ENCODE measurements at places on chromosomes 5 and 9.

- DNase-seq: no peak
Observed at GRCh38 chr5:15489571-15490235, 10.3 kb upstream of the FBXL7 start.

DNA sequence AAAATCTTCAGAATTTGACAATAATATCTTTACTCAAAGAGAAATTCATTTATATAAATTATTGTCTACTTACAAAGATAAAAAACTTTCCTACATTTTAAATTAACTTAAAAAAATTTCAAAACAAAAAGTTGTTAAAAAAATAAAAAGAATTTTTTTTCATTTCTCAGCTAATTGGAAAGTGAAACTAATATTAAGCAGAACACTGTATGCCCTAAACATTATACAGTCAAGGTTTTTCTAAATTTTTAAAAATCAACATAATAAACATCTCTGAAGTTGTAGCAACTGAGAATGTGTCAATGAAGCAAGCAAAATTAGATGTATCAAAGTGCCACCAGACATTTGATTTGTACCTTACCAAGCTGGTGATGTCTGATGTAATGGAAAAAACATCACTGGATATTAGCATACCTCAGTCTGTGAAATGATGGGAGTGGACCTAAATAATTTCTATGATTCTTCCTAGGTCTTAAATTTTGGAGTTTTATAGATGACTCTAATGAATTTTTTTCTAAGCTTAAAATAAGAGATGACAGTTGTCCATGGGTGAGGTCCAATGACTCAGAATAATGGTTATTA, 290.1 kb downstream of the ADAMTS6 start:
- no peak for DNase-seq

- no peak for DNase-seq
Observed at GRCh38 chr9:21681641-21682040, 120.8 kb upstream of the MTAP start.

DNA sequence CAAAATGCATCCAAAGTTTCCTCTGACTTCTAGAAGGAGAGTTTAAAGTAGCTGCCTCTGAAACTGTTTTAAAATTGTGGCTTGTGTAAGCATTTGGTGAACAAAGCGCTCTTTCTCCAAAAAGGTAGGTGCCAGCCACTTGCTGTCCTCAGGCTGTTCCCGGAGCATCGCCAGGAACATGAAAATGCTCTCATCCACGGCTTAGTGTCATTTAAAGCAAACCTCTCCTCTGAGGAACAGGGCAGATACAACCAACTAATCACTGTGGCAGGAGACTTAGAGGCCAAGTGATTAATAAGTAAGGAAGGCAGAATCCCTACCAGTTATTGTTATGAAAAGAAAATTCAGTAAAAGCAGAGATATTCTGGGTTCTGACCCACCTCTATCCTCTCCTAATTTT, 165.6 kb downstream of the DCP2 start:
- no peak for DNase-seq

DNA sequence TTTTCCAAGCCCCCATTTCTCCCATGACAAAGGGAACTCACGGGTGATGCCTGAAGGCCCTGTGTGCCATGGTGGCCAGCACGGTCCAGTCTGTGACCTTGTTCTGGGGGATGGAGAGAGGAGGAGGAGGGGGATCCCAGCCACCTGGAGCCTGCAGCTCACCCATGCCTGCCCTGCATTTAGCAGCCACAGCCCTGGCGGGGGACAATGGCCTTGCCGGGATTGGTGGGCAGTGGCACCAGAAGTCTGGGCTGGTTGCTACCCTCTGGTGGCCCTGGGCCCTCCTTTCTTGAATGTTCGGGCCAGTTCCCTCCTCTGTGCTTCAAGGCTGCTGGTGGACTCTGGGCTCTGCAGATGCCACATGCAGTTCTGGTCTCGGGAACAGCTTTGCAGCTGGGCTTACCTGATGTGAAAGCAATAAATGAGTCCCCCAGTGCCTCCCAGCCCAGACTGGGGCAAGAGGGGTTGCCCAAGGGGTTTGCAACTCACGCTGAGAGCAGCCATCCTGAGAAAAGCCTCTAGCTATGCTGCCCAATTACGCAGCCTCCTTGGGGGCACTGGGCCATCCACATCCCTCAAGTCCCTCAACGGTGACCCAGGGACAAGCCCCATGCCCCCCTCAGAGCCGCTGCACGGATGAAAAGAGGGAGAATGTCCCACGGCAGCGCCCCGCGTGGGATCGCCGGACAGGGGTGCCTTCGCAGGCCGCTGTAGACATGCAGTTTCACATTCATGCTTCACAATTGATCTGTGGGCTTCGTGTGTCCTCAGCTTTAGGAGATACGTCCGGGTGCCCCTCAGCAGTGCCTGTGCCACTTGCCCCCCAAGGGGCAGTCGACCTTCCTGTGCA, 49.2 kb upstream of the FCN1 start:
- no peak for DNase-seq

- no peak for DNase-seq
Observed at GRCh38 chr5:59587489-59588337, 305.8 kb downstream of the PDE4D start.
